NCI-H748 treated with DMSO at 0.1 percent for 48 hours (cell line): ENCODE measurements at places on chromosomes 12 and 14.

DNA sequence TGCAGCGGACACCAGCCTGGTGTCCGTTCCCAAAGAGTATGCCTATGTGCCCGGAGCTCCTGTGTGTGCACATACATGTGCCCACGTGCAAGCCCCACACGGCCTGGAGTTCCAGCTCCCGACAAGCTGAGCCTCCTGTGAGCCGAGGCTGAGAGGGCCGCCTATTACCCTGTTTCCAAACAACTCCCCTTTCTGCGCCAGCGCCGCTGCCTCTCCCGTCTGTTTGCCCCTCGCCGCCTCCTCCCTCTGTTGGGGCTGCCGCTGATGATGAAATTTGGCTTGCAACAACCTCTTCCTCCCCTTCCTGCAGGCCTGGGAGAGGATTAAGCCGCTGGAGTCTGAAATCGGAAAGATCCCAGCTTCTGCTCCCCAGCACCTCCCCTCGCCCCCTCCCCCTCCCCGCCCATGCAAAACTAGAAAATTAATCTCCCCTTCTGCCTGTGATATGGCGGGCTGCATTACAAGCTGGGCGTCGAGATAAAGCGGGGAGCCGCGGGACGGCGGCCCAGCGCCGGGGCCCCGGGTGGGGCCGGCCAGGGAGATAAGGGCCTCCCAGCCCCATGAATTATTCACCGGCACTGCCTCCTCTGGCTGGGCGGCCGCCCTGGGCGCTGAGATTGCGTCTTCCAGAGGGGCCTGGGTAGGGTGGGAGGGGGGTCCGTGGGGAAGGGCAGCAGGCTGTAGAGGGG lies 6.8 kb upstream of the ASIC1 start:
- no peak for DNase-seq

- DNase-seq, result no peak
Measured at GRCh38 chr14:85852906-85853305, 323.0 kb downstream of the FLRT2 start.

GRCh38 chr12:21775133-21775820 lies 771 bp upstream of the KCNJ8 start:
- no peak for DNase-seq

DNA sequence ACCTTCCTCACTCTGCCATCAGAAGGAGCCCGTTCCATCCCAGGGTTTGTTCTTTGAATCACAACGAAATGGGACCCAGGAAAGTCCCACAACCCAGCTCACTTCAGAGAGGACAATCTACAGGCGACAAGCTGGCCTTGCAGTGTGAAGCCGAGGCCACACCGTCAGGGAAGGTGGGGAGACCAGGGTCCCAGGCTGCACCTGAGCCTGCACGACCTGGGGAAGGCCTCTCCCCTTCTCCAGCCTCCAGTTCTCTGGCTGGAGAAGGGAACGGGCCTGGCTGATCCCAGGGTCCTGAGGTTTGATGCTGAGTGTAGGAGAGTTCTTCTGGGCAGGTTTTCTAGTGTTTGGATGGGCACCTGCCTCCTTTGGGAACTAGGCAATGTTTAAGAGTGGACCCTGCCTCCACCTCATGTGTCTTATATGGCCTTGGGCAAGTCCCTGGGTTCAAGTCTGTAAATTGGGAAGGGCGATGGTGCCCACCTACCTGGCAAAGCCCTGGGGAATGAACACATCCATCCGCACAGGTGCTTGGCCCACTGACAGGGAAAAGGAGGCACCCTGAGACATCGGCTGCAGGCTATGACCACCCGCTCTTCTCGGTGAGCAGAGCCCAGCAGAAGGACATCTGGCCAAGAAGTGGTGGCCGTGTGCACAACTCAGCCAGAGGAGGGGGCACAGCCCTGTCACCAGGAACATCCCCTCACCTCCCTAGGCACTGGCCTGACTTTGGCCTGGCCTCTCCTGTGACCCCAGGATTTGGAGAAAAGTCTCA lies 77.9 kb upstream of the BCL11B start:
- DNase-seq, result no peak

GRCh38 chr12:132437252-132437932 lies 52.6 kb upstream of the FBRSL1 start:
- DNase-seq, result no peak
